ENCODE measurements at places on chromosomes 6 and 20.

DNA sequence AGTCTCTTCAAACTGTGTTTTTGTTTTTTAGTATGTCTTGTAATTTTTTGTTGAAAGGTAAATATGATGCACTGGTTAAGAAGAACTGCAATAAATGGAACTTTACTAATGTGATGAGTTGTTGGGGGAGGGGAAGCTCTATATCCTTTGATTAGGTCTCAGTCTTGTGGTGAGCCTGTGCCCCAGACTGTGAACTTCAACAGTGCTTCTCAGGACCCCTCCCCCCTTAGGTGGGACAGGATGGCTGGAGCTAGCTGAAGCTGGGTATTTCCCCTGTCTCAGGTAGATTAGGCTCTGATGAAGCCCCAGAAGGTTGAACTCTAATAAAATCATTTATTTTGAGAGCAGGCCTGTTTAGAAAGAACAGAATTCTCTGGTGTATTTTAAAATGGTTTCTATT lies 31.4 kb upstream of the TASP1 start:
- no peak for DNase-seq

DNA sequence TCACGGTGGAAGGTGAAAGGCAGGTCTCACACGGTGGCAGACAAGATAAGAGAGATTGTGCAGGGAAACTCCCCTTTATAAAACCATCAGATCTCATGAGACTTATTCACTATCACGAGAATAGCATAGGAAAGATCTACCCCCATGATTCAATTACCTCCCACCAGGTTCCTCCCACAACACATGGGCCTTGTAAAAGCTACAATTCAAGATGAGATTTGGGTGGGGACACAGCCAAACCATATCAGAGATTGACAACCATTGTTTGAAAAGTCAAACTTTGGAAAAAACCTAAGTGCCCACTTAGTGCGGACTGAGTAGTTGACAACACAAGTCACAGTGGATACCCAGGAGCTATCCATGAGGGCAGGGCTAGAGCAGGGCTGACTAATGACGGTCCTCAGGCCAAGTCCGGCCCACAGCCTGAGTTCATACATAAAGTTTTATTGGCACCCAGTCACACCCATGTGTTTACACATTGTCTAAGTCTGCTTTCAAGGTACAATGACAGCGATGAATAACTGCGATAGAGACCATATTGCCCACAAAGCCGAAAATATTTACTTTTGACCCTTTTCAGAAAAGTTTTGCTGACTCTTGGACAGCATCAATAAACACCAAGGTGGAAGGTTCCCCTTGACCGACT lies 33.8 kb upstream of the PMEPA1 start:
- no peak for DNase-seq

GRCh38 chr20:37220731-37221130 lies 40.9 kb downstream of the GHRH start:
- DNase-seq: no peak

DNA sequence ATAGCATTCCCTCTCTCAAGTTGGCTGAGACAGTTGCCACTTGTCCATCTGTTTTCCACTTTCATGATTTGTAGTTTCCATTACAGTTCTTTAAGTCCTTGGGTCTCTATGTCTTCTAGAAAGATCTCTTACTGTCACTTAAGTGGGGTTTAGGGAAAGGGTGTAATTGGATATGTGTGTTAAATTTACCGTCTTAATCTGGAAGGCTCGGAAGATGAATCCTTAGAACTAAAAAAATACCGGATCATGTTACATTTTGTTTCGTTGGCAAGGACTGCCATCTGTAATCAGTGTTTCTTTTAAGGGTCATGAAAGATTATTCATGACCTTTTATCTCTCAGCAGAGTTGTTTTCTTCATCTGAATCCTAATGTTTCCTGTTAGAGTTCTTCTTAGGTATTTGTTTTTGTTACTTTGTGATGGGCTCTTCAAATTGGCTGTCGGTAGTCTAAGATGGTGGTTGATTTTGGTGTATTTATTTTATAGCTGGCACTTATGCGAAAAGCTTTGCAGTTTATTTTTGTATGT lies 21.8 kb upstream of the BTBD3 start:
- DNase-seq: no peak

- no peak for DNase-seq
Measured at GRCh38 chr20:19017104-19017690, 195.2 kb upstream of the SLC24A3 start.

DNA sequence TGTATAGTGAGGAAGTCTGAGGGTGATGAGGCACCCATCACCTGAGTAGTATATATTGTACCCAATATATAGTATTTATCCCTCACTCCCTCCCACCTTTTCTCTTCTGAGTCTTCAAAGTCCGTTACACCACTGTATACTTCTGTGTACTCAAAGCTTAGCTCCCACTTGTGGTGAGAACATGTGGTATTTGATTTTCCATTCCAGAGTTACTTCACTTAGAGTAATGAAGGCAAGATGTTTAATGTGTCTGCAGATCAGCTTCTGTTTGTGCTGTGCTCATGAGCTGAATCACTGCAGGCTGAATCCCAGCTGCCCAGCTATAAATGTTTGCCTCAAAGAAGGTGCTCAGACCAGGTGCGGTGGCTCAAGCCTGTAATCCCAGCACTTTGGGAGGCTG lies 139.3 kb upstream of the FOXA2 start:
- DNase-seq: no peak

DNA sequence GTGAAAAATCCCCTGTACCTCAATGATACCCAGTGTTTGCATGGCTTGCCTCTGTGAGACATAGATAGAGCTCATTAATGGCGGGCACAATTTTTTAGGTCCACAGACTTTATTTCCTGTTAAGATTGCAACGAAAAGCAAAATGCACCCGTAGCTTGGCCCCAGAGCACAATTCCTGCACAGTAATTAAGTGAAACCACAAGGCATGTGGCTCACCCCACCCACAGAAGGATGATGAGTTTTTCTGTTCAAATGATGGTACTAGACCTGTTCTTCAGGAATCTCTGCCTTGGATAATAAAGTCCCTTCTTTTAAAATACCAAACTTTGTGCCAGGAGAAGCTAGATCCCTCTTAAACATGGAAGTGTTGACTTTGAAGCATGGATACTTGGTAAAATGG lies 738.1 kb downstream of the QKI start:
- DNase-seq: no peak

GRCh38 chr6:113377362-113377942 lies 479.7 kb upstream of the MARCKS start:
- DNase-seq: no peak

DNA sequence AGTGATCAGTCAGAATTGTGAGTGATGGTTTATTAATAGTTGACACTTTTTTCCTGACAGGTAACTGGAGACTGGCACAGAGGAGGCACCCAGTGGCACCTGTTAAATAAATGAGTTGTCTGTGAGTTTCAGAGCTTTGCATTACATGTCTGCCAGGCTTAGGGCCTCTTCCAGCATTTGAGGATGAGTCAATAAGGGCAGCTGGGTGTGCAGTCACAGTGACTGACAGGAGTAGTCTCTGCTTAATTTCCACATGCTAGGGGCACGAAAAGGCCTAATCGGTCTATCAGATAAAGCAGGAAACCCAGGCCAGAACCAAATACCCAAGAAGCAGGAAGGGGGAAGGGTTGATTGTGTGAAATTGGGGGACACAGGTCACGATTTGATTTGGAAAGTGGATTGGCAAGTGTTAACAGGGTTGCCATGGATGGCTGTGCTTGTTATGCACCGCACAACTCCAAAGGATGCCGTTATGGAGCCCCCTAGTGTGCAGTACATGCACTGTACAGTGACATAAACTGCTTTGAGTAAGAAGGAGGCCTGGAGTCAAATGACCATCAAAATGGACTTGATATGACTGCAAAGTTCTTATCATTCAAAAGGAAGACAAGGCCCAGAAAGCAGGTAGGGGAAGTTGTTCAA lies 111.9 kb upstream of the GGTLC1 start:
- peak; percentile 34 for DNase-seq

DNA sequence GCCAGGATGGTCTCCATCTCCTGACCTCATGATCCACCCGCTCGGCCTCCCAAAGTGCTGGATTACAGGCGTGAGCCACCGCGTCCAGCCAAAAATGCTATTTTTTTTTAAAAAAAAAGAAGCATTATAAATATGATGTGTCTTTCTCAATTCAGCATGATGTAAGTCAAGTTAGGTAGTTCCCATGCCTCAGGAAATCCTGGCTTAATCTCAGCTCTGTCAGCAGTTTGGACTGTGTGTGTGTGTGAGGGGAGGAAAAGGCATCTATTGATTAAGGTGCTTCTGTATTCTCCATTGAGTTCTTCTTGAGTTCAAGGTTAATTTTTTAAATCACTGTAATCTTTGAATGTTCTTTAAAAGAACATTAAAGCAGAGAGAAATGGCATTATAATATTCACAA lies 51.5 kb downstream of the GMDS start:
- no peak for DNase-seq

Measured in activated CD4-positive, CD25-positive, alpha-beta regulatory T cell treated with anti-CD3 and anti-CD28 coated beads, Interleukin-2, amount 50 U/mL, for 72 hours (primary cell).